ENCODE measurements at places on chromosomes 7 and 10. TPM values are rescaled to one million over a fixed set of nuclear protein-coding genes. Genes with fewer than 3 reads are reported as not detected.

- no peak for DNase-seq
These were observed 241.7 kb downstream of the TMEM26 start for GRCh38 chr10:61211468-61211867.

DNA sequence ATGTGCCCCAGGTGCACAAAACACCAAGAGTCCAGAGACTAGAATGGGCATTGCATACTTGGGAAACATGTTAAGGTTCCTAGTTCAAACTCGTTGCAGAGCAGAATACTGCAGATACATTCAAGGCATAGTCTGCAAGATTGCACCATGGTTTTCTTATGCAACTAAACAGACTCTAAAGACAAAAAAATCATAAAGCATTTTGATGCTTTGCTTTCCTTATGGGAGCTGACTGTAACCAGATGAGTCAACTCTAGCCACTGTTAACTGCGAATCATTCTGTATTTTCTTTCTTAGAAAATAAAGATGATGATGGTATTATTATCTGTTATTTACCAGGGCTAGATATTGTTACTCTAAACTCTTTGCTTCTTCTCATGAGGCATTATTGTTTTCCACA, 19.7 kb downstream of the TRUB1 start:
- no peak for DNase-seq

- no peak for DNase-seq
These were observed 65.1 kb downstream of the RSU1 start for GRCh38 chr10:16752099-16752498.

- no peak for DNase-seq
These were observed 83.2 kb downstream of the HECTD2 start for GRCh38 chr10:91493313-91493712.

- peak; percentile 29 for DNase-seq
These were observed 178.0 kb downstream of the SRPK2 start for GRCh38 chr7:105210721-105211205.

DNA sequence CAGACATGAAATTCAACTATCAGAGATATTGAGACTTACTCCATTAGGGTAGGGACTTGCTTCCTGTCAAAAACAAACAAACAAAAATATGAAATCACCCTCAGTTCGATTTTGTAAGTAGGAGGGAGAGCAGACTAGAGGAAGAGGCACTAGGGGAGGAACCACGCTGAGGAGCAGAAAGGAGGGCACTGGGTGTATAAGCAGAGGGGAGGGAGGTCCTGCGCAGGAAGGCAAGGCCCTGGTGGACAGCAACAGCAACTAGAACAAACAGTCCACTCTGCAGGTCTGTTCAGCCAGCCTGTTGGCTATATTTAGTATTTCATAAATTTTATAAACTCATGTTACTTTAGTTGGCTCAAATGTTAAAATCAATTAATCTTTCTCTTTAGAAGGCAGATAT, 937.1 kb upstream of the C7orf33 start:
- no peak for DNase-seq

TAF6 gene
- polyA plus RNA-seq = 23.5 TPM

PNLIPRP2 gene
- polyA plus RNA-seq = not detected

CTTNBP2 gene
- polyA plus RNA-seq = 1.3 TPM

Data from heart right ventricle (tissue), 16 donors.